Activated naive CD8-positive, alpha-beta T cell treated with anti-CD3 and anti-CD28 coated beads for 36 hours (primary cell): ENCODE measurements at places on chromosomes 13 and 19.

- no peak for DNase-seq
These were observed 3.1 kb upstream of the UBE2M start for GRCh38 chr19:58561373-58562121.

- DNase-seq, result no peak
These were observed 23.4 kb downstream of the PCCA start for GRCh38 chr13:100112186-100112838.

DNA sequence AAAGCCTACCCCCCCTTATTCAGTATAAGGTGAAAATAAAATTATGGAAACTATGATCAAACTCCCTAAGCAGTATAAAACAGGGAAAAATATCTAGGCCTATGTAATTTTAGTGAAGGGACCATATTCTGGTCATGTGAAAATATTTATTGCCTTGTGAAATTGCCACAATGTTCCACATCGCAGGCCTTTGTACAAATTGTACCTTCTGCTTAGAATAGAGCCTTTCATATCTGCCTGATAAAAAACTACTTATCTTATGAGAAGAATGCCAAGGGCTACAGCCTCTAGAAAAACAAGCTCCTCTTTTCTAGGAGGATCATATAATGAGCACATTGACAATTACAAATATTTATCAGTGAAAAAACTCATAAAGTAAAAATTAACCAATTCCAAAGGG lies 1280.0 kb downstream of the EFNB2 start:
- DNase-seq, result no peak

DNA sequence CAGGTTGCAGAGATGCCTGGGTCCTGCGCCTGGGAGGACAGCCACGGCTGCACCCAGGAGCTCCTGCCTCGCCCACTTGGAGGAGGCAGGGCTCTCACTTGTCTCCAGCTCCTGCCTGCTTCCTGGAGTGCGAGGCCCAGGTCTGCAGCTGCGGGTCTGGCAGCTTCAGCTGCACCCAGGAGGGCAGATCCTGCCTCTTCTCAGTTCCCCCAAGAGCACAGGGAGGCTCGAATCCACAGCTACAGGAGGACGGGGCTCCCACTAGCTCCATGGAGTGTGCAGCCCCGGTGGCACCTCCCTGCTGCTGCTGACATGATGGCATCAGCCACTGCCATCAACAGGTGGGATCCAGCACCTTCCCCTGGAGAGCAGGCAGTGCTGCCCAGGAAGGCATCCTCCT lies 4.5 kb downstream of the ZNF554 start:
- DNase-seq, result no peak

DNA sequence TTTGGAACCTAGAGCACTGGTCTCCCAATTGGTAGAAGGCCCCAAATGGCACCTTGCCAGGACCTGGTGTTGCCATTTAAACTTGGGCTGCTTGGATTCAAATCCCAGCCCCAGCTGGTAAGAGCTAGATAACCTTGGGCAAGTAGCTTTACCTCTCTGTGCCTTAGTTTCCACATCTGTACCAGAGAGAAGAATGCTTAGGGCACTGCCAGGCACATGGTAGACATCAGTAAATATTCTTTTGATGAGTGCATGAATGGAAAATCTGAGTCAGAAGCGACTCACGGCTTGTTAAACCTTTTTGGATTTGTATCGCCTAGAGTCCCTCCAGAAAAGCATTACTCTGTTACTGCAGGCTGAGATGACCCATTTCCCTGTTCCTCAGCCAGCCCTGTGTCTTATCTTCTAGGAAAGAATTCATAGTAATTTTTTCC lies 90.9 kb downstream of the SIPA1L3 start:
- DNase-seq, result no peak

GRCh38 chr19:55179606-55180484 lies at the start of gene SYT5:
TSS of gene SYT5 (minus strand) at chr19:55180289. CDS start at chr19:55179041, 1,248 bp downstream.
- DNase-seq, result peak; percentile 73

DNA sequence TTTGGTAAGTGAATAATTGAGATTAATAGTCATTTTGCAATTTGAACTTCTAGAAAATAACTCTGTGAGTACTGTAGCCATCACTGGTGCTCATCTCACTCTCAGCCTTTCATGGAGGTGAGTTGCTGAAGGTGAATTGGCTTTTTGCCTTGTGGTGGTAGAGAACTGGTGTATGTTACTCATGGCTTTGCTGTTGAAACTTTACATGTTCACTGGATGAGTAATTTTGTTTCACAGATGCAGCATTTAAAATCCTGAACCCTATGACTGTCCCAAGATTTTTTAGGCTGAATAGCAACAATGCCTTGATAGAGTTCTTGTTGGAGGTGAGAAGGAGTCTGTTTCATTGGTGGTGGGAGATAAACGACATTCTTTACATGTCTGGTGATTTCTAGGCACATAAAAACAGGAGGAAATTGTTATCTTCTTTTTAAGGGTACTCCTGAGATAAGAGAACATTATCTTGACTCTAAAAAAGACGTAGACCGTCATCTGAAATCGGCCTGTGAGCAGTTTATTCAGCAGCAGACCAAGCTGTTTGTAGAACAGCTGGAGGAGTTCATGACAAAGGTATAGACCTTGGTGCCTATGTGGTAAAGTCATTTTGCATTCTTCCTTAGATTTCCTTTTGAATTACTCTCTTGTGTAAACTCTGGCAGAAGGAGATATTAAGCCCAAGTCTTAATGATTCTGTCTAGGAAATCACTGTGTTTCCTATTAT lies 53.9 kb downstream of the COG3 start:
- no peak for DNase-seq

DNA sequence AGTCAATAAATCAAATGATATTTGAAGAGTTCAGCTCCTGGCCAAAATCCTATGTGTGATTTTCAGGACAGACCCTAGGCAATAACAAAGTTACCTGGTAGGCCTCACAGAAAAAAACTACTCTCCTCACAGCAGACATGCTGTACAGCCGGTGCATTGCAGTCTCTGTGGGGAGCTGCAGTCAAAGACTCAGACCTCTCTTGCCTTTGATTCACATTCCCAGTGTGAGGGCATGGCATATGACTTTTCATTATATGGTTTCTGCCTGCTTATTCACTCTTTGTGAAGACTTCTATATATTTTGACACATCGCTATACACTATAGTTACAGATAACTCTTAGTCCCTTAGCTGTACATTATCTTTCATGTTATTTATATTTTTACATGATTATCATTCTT lies 2684.3 kb upstream of the PCDH20 start:
- no peak for DNase-seq

GRCh38 chr13:66322193-66322740 lies 907.9 kb downstream of the PCDH9 start:
- no peak for DNase-seq

GRCh38 chr13:113882267-113882630 lies 18.4 kb upstream of the GAS6 start:
- DNase-seq, result no peak

GRCh38 chr13:46648166-46648607 lies 95.2 kb downstream of the LRCH1 start:
- no peak for DNase-seq

DNA sequence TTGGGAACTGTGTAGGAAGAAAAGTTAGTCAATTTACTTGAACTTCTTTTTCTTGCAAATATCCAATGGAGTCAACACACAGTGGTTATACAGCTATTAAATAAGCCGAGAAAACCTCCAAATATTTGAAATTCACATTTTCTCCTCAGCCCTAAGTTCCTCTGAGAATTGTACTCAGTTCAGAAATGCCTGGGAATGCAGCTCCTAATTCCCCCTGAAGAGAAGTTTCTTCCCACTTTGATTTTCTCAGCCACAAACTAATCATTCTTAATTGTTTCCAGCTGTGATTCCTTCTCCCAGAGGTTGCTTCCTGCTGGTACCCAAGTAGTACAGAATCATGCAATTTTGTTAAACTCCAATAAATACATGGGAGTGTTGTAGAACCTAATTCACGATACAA lies 246.1 kb upstream of the MIR17HG start:
- DNase-seq, result no peak

DNA sequence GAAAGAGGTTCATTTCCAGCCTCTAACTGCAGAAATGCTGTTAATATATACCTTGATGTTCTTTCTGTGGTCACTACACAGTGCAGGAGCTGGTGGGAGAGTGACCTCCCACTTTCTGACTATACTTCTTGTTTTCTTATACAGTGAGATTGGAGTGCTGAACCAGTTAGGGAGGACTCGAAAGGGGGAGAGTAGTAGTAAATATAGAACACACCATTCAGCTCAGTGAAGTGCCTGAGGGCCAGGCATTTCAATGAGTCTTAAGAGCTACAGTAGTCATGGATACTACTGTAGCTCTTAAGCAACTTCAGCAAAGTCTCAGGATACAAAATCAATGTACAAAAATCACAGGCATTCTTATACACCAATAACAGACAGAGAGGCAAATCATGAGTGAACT lies 372.9 kb downstream of the MTUS2 start:
- no peak for DNase-seq

GRCh38 chr13:101115762-101116171 lies 300.5 kb downstream of the NALCN start:
- no peak for DNase-seq

GRCh38 chr19:57515255-57515654 lies 11.9 kb upstream of the ZNF549 start:
- no peak for DNase-seq

- no peak for DNase-seq
These were observed 222.4 kb downstream of the KCTD12 start for GRCh38 chr13:76663592-76664335.

GRCh38 chr19:41376241-41376997 lies at the start of gene TMEM91:
TSS of gene TMEM91 (plus strand) at chr19:41376533. CDS start at chr19:41378310, 1,777 bp downstream.
- DNase-seq, result no peak

GRCh38 chr19:531009-531752 lies 379 bp upstream of the CDC34 start:
- DNase-seq, result peak; percentile 98
